Stimulated activated CD4-positive, alpha-beta T cell treated with anti-CD3 and anti-CD28 coated beads, Interleukin-2, amount 100 ng/mL, for 24 hours (primary cell): ENCODE measurements at places on chromosomes 2 and 18.

- DNase-seq: no peak
These were observed 655.3 kb upstream of the FAM98A start for GRCh38 chr2:34254272-34254878.

DNA sequence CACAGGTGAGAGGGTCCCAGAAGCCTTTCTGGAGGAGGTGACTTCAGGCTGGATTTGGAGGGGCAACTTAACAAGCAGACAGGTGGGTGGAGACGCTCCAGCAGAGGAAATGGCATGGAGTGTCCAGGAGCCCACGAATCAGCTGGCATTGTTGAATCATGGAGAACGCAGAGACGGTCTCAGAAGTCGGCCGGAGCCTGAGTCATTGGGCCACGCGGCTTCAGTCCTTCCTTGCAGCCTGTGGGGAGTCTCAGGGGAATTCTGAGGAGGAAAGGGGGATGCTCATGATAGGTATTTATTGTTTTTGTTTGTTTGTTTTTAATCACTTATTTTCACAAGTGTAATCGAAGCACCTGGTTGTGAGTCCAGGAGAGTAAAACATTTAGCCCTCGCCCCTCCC, 184.6 kb upstream of the HDAC4 start:
- DNase-seq: no peak

DNA sequence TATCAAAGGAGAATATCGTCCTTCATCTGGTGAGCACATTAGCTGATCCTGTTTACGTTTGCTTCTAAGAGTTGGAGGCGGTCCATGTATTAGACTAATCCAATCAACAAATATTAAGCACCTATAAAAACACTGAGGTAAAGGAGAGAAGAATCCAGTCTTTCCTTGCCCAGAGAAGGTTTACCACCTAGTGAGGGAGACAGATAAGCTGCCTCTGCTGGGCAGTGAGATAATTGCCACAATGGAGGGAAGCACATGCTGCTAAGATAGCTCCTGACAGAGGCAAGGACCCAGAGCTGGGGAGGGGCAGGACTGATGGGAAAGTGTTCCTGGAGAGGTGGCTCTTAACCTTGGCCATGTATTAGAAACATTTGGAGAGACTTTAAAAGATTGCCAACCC, 36.7 kb upstream of the ST8SIA5 start:
- DNase-seq: no peak

- DNase-seq: no peak
These were observed 2.8 kb upstream of the PUM2 start for GRCh38 chr2:20353241-20353992.

DNA sequence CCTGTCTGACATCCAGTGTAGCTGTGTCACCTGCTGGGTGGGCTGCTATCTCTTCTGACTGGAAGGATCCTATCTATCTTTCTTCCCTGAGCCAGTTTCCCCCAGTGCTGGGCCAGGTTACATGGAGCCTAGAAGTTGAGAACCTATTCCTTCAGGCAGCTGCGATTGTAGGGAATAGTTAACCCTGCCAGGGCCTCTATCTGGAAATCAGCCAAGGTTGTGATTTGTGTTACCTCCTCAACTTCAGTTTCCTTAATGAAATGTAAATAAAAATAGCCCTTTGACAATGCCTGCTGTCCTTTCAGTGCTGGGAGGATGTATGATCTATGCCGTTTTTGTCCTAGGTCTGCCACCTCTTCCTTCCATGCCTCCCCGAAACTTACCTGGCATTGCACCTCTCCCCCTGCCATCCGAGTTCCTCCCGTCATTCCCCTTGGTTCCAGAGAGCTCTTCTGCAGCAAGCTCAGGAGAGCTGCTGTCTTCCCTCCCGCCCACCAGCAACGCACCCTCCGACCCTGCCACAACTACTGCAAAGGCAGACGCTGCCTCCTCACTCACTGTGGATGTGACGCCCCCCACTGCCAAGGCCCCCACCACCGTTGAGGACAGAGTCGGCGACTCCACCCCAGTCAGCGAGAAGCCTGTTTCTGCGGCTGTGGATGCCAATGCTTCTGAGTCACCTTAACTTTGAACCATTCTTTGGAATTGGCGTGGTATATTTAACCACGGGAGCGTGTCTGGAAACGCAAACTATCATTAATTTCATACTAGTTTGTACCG, 36.6 kb downstream of the GORASP2 start:
- no peak for DNase-seq
